Ovary (tissue), 10 donors: ENCODE measurements at places on chromosomes 5 and 9. TPM values are rescaled to one million over a fixed set of nuclear protein-coding genes. Genes with fewer than 3 reads are reported as not detected.

GRCh38 chr9:94110821-94111252, 26.6 kb downstream of the PTPDC1 start:
- no peak for DNase-seq

- DNase-seq = no peak
Measured at GRCh38 chr9:95023217-95024003, 294.1 kb downstream of the FANCC start.

GRCh38 chr5:73899055-73899454, 273.1 kb downstream of the ARHGEF28 start:
- DNase-seq = no peak

DNA sequence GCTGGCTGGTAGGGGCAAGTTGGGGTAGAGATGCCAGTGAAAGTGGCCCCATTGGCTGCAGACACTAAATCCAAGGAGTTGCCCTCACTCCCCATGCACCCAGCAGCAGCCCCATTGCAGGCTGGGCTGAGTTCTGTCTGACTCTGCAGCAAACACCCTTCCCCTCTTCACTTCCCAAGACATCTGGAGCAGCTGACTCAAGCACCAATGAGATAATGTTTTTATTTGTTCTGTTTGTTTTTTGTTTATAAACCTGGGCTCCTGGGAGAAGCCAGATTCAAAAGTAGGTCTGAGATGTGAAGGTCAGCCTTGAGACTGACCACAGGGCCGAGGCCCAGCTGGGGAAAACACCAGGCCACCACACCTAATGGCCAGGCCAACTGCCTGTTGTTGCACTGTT, 545.9 kb upstream of the KLF4 start:
- DNase-seq = no peak

DNA sequence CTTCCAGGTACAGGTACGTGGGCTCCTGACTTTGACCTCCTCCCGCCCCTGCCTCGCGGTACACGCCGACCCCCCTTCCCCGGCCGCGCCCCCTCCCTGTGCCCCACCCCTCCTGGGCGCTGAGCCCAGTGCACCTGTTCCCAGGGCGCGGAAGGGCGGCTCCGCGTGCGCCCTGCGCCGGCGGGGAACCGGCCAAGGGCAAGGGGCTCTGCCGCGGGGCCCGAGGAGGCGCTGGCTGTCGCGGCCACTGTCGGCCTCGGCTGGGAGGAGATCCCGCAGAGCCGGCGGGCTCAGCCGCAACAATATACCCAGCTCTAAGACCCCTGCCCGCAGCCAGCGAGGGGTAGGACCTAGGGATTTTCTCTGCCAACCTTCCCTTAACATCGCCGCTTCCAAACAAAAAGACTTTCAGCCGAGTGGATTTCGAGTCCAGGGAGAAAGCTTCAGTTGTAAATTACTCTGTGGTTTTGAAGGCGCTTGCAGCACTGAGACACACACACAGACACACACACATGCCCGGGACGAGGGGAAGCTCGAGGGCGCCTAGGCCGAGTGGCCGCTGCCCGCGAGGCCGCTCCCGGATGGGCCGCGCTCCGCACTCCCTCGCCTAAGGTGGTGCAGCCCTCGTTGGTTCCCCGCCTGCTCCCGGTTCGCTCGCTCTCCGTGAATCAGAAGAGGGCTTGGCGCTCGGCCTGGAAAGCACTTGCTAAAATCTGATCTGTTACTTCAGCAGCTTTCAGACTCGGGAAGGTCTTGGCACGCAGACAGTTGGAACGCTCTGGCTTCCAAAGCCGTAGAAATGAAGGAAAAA, 1.2 kb downstream of the FGF18 start:
- DNase-seq = peak; percentile 67

DNA sequence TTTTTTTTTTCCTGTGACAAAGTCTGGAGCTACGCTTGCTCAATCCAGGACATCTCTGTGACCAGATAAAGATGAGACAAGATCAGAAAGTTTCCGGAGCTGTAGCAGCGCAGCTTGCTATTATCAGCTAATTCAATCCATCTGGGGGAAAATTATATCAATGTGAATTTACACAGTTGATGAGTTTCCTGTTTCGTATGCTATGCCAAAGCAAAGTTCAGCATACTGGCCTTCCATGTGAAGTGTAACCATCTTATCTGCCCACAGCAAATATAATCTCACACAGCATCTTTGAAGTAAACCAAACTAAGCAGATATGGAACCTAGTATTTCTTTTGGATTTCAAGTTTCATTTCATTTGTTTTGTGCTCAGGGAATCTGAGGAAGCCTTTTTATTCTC, 1767.7 kb downstream of the EFNA5 start:
- DNase-seq = no peak

GRCh38 chr5:147234239-147234824, 494 bp upstream of the STK32A start:
- no peak for DNase-seq

GRCh38 chr9:128632066-128632465, 24.6 kb downstream of the DYNC2I2 start:
- DNase-seq = no peak

GRCh38 chr5:156401804-156402203, 74.8 kb downstream of the SGCD start:
- no peak for DNase-seq

GRCh38 chr9:34010979-34011378, 37.7 kb downstream of the UBAP2 start:
- DNase-seq = no peak

DNA sequence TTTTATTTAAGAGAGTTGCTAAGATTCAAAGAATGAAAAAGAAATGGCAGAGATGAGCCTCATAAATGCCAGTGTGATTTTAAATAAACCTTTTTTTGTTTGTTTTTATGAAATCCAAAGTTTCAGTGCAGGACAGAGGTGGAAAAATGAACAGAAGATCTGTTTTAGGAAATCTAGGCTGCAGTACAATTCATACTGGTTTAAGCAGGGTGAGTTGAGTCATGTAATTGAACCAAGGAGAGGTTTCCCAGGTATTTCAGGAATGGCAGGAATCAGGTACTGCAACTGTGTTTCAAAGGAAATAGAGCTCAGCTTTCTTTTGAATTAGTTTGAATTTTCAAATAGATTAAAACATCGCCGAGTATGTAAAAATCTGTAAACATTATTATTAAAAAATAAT, 3.0 kb upstream of the ANKRD31 start:
- DNase-seq = no peak

GRCh38 chr5:17255471-17256021, 38.1 kb downstream of the BASP1 start:
- no peak for DNase-seq

DNA sequence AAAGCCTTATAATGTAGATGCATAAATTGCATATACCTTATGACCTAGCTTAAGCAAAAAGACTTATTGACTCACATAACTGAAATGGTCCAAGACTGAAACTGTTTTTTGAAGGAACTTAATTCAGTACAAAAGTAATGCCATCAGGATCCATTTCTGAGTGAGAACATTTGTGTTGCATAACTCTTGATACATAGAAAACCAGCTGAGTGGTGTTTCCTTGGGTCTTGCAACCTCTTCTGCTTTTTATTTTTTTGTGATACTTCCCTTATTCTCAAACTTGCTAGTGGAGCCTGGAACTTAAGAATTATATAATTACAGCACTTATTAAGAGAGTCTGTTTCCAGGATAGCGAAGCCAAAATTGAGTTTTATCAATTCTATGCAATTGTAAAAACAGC, 272.0 kb downstream of the MAN2A1 start:
- no peak for DNase-seq

GRCh38 chr5:136809382-136809781, 444.0 kb upstream of the TRPC7 start:
- DNase-seq = no peak

DNA sequence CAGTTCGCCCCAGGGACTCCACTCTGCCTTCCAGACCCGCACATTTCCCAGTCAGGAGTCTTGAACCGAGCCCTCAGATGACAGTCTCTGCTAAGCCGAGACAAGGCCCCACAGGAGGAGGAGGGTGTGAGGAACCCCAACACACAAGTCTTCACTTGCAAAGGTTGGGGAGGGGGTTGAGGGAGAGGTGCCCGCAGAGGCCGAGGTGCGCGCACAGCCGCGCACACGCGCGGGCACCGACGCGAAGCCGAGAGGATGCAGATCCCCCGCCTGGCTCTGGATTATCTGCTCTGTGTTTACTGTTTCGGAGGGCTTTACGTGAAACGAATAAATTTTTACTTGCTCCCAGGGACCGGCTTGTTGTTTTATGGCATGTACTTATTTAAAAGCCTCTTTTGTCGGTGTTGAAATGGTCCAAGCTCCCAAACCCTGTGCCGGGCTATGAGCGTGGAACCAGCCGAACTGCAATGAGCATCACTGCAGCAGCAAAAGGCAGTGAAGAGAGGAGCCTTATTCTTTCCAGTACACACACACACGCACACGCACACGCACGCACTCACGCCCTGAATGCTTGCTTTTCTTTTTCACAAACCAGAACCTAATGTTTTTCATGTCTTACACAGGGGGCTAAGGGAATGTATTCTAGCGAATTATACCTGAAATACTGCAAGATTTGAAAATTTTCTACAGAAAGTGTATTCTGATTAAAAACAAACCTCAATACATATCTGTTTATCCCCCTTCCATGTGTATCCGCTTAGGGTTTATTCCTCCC, 297.7 kb downstream of the PARP8 start:
- DNase-seq = no peak

DNA sequence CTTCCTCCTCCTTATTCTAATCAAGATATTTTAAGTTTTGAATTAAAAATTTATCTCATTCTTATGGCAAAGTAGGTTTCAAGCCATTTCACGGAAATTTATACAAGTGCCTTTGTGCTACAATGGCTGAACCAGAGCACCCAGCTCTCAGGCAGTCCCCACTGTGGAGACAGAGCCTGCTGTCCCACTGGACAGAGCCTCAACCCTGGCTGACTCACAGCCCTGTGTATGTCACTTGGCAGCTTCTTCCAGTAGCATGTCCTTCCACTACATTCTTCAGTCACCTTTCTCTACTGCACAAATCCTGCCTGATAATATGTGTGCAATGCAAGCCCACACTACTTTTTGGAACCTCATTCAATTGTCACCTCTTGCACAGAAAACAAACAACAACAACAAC, 253.1 kb downstream of the PDE4D start:
- no peak for DNase-seq

GRCh38 chr5:3837506-3837905, 241.9 kb downstream of the IRX1 start:
- DNase-seq = no peak

GRCh38 chr9:111949919-111950318, 53.3 kb downstream of the UGCG start:
- DNase-seq = no peak

- DNase-seq = no peak
Measured at GRCh38 chr5:131999441-132000240, 11.8 kb downstream of the ACSL6 start.

DNA sequence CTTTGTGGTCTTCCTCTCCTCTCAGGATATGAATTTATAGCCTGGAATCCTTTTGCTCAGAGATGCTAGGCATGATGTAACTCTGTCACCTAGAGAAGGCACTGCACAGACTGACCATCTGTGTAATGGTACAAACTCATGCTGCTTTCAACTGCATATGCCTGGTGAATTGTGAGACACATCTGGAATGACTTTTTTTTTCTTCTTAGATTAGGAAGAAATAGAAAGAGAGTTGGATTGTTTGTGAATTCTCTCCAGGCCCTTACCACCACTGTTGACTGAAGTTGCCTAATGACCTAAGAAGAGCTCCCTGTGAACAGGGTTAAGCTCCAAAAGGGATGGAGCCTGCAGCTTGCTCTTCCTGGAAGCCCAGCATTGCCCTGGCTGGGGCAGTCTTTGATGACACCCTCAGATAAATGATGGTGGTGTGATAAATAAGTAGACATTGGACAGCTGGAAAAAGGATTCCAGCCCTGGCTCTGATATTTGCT, 47.8 kb upstream of the TRIM32 start:
- no peak for DNase-seq

Gene ALDH7A1
- 103 TPM for total RNA-seq

Gene FBP2
- total RNA-seq = not detected

Gene LRRC19
- not detected for total RNA-seq

Gene GTF3C4
- 11.1 TPM for total RNA-seq

Gene PITX1
- 0.57 TPM for total RNA-seq

Gene LOX
- 13.0 TPM for total RNA-seq

Gene HSPB3
- not detected for total RNA-seq

Gene NFX1
- 26.6 TPM for total RNA-seq
